Esophagus muscularis mucosa (tissue), 4 donors: ENCODE measurements at places on chromosomes 5 and 9. TPM values are rescaled to one million over a fixed set of nuclear protein-coding genes. Genes with fewer than 3 reads are reported as not detected.

GRCh38 chr9:86547571-86547970 lies 193.4 kb upstream of the TUT7 start:
- no peak overlapping the region for H3K27ac ChIP-seq
- H3K36me3 ChIP-seq, result no peaks in the 10 kb centered on the region
- no peaks in the 10 kb centered on the region for H3K4me1 ChIP-seq
- no peak overlapping the region for H3K4me3 ChIP-seq
- H3K27me3 ChIP-seq, result no peaks in the 10 kb centered on the region

SMIM33 gene
- not detected for total RNA-seq

DNA sequence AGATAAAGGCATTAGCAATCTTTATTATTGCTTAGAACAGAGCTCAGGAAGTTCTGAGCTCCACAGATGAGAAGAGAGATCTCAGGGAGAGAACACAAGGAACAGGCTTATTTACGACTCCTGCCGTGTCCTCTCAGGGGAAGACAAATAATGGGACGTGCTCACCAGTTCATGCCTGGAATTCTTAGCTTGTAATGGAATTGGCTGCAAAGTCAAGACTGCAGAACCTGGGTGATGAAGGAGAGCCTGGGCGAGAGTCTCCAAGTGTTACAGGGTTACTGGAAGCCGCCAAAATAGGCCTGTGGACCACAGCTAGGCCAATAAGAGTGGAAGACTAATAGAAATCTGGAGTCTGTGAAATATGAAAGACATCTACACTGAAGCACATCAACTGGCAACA lies 174.5 kb upstream of the ADAMTSL1 start:
- H3K27ac ChIP-seq, result no peak overlapping the region
- H3K36me3 ChIP-seq, result no peaks in the 10 kb centered on the region
- DNase-seq, result no peak
- no peaks in the 10 kb centered on the region for H3K4me1 ChIP-seq
- no peaks in the 10 kb centered on the region for H3K27me3 ChIP-seq
- no peak overlapping the region for H3K4me3 ChIP-seq

- H3K4me1 ChIP-seq, result peaks cover 39% of the 10 kb centered on the region
- H3K4me3 ChIP-seq, result no peak overlapping the region
- H3K27me3 ChIP-seq, result no peaks in the 10 kb centered on the region
These were observed 56.6 kb upstream of the EGFL7 start for GRCh38 chr9:136605988-136606660.

DNA sequence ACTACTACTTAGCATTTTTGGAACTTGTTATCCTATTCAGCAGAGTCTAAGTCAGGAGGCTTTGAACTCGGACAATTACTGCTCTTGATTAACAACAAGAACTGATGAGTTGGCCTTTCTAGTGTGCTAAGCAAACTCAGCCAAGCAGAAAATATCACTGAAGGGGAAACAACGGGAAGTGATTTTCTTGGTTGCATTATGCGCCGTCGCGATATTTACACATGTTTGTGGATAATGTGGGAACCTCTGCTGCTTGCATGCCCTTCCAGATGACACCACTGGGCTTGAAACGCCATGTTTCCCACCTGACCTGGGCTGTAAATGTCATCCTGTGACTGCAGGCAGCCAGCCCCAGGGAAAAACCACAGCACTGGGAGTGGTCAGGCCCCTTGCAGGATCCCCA lies 205.5 kb downstream of the PAX5 start:
- H3K27me3 ChIP-seq, result no peaks in the 10 kb centered on the region
- no peak for DNase-seq
- H3K27ac ChIP-seq, result no peak overlapping the region
- no peaks in the 10 kb centered on the region for H3K4me1 ChIP-seq

CCDC127 gene
- total RNA-seq, result 5.8 TPM

- DNase-seq, result no peak
- H3K27me3 ChIP-seq, result no peaks in the 10 kb centered on the region
- H3K4me1 ChIP-seq, result no peaks in the 10 kb centered on the region
These were observed 43.3 kb upstream of the SSBP2 start for GRCh38 chr5:81794226-81794625.

DNA sequence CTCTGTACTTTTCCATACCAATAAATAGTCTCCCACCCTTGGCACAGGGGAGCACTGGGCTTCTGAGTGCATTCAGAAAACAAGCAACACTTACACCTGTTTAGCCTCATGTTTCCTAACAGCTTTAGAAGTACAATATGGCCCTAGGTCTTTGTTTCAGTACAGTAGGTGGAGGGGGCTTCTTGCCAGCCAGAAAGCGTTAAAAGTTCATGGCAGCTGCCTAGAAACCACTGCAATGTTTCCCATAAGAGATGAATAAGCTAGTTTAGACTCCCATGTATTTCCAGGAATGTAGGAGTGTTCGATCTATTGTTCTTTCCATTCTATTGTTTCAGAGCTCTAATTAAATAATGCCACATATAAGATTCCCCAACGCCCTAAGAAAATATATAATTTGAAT lies 444.8 kb downstream of the ARHGEF28 start:
- no peak overlapping the region for H3K4me3 ChIP-seq
- DNase-seq, result no peak
- H3K4me1 ChIP-seq, result no peaks in the 10 kb centered on the region
- H3K27me3 ChIP-seq, result no peaks in the 10 kb centered on the region

DNA sequence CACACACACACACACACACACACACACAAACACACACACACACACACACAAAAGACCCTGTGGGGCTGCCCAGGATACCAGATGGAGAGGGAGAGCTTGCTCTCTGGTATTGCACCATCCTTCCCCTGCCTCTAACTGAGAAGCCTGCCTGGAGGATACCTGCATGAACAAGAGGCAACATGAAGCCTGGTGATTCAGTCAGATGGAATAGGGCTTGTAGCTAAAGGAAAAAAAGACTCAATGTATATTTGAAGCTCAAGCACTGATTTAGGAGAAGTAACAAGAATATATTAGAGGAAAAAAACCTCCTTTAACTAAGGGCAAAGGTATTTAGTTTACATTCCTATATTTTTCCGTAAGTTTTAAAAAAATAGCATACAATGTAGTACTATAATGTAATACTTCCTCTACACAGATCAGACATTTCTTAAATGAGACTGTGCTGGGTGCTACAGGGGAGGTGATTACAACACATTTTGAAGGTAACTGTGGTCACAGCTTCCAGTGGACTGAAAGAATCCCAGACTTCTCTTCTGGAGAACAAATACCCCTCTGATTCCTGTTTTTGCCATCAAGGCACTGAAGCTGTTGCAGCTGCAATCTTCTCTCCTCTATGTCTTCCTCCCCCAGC lies 169.3 kb downstream of the DCP2 start:
- H3K4me1 ChIP-seq, result no peaks in the 10 kb centered on the region
- H3K4me3 ChIP-seq, result no peak overlapping the region

OTULINL gene
- 2.6 TPM for total RNA-seq

- H3K4me3 ChIP-seq, result no peak overlapping the region
- H3K36me3 ChIP-seq, result peaks cover 55% of the 10 kb centered on the region
- H3K27ac ChIP-seq, result no peak overlapping the region
- H3K4me1 ChIP-seq, result no peaks in the 10 kb centered on the region
- DNase-seq, result no peak
- H3K27me3 ChIP-seq, result no peaks in the 10 kb centered on the region
These were observed 114.1 kb downstream of the MPDZ start for GRCh38 chr9:13165236-13165945.

GRCh38 chr9:28319981-28320380 lies 746.7 kb upstream of the C9orf72 start:
- no peak for DNase-seq
- no peak overlapping the region for H3K4me3 ChIP-seq
- no peak overlapping the region for H3K27ac ChIP-seq
- no peaks in the 10 kb centered on the region for H3K36me3 ChIP-seq
- H3K27me3 ChIP-seq, result no peaks in the 10 kb centered on the region

GRCh38 chr5:177453852-177454396 lies 7.3 kb downstream of the PRR7 start:
- peaks cover 49% of the 10 kb centered on the region for H3K4me1 ChIP-seq
- DNase-seq, result no peak
- peak overlapping the region; percentile 69 for H3K4me3 ChIP-seq
- peaks cover 10% of the 10 kb centered on the region for H3K27me3 ChIP-seq

DNA sequence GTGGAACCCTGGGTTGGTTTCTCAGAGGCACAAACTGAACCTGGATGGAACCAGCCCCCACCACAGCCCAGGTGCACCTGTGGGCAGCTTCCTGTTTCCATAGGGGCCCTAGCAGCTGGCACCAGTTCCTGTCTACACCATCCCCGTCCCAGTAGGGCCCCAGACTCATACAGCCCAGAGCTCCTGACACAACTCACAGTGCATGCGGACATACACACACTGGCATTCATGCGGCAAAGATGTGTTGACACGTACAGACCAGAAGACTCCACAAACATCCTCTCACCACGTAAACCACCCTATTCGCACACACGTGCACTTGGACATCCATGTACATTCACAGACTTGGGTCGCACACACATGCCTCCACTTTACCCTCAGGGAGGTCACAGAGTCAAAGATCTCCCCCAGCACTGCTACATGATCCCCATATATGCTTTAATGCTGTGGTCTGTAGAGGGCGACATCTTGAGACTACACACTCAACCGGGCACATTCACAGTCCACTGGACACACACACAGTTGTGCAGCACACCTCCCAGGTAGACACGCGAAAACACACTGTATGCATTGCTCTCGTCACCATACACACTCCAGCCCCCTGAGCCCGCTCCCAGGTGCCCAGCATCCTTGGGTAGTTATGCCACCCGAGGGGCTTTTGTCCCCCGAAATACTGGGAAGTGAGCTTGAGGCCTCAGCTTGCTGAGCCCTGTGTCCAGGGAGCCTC lies 22.4 kb downstream of the CXXC5 start:
- H3K4me3 ChIP-seq, result no peak overlapping the region
- H3K4me1 ChIP-seq, result peaks cover 94% of the 10 kb centered on the region
- no peak for DNase-seq
- no peaks in the 10 kb centered on the region for H3K27me3 ChIP-seq
- H3K36me3 ChIP-seq, result no peaks in the 10 kb centered on the region

DNA sequence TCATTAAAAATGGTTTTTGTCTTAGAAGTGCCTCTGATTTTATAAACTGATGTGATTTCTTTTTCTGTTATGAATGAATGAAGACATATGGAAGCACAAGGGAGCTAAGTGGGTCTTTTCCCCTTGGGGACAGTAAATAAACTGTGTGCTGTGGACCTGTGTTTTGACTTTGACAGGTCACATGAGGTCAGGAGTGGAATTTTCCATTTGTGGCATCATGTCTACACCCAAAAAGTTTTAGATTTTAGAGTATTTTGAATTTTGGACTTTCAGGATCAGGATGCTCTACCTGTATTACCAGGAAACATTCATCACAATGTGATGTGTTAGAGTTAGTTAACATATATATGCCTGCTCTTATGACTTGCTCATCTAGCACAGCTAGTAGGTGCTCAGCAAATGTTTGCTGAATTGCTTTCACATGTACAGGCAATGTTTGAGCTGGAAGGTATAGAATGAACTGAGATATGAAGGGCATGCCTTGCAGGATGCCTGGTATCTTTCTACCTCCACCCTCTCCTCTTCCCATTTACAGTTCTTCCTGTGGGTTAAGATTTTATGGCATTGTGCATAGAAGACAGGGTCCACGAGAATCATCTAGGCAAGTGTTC lies 73.2 kb upstream of the NR3C1 start:
- no peaks in the 10 kb centered on the region for H3K27me3 ChIP-seq
- no peaks in the 10 kb centered on the region for H3K36me3 ChIP-seq
- peaks cover 10% of the 10 kb centered on the region for H3K4me1 ChIP-seq
- no peak overlapping the region for H3K4me3 ChIP-seq
- H3K27ac ChIP-seq, result no peak overlapping the region

HEMGN gene
- total RNA-seq, result not detected

GRCh38 chr9:110828264-110828663 lies 159.7 kb downstream of the MUSK start:
- H3K36me3 ChIP-seq, result no peaks in the 10 kb centered on the region
- no peaks in the 10 kb centered on the region for H3K27me3 ChIP-seq
- no peak overlapping the region for H3K27ac ChIP-seq
- no peak overlapping the region for H3K4me3 ChIP-seq

- H3K27me3 ChIP-seq, result no peaks in the 10 kb centered on the region
- H3K36me3 ChIP-seq, result no peaks in the 10 kb centered on the region
- no peak overlapping the region for H3K4me3 ChIP-seq
- peaks cover 20% of the 10 kb centered on the region for H3K4me1 ChIP-seq
These were observed 127.4 kb upstream of the ADRA1B start for GRCh38 chr5:159788835-159789331.

TPD52L3 gene
- total RNA-seq, result not detected

- no peak overlapping the region for H3K27ac ChIP-seq
- no peak for DNase-seq
- H3K27me3 ChIP-seq, result no peaks in the 10 kb centered on the region
- H3K4me1 ChIP-seq, result no peaks in the 10 kb centered on the region
- no peak overlapping the region for H3K4me3 ChIP-seq
- no peaks in the 10 kb centered on the region for H3K36me3 ChIP-seq
These were observed 12.5 kb upstream of the CXCL14 start for GRCh38 chr5:135591277-135591676.

GRCh38 chr9:111937781-111938426 lies 41.3 kb downstream of the UGCG start:
- H3K36me3 ChIP-seq, result peaks cover 32% of the 10 kb centered on the region
- peaks cover 25% of the 10 kb centered on the region for H3K4me1 ChIP-seq
- no peak overlapping the region for H3K4me3 ChIP-seq
- DNase-seq, result no peak
- H3K27ac ChIP-seq, result peak overlapping the region; percentile 17

DNA sequence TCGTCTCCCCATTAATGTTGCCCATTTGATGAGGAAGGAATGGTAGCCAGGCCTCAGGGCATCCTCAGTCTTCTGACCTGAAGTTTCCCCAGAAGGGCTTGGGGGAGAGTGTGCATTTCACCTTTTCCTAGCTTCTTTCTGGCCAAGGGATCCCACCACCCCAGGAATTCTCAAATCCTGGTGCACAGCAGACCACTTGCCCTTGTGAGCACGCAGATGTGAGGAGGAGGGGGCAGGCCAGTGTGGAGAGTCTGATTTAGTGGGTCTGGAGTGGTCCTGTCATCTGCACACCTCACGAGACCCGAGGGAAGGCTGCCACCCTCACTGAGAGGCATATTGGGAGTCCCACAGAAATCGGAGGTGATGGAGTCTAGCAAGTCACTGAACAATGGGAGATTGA lies 64.3 kb downstream of the CXXC5 start:
- no peak overlapping the region for H3K4me3 ChIP-seq
- no peaks in the 10 kb centered on the region for H3K27me3 ChIP-seq
- DNase-seq, result no peak
- no peak overlapping the region for H3K27ac ChIP-seq

IFNA13 gene
- not detected for total RNA-seq

UNC5A gene
- total RNA-seq, result not detected

FBP1 gene
- 4.6 TPM for total RNA-seq

DNA sequence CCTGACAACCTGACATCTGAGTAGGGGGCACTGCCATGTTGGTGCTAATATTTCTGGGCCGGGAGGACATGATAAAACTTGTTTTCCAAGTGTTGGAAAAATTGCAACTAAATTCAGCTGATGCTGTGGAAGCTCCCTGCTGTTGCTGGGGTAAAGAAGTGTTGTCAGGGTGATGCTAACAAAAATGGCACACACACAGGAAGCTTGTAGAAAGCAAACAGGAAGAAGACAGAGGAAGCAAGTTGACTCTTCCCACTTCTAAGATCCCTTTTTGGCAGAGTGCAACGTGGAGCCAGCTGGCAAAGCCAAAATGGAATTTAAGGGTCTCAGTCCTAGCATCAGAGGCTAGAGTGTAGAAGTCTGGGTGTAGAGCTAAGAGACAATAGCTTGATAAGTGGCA lies 11.3 kb upstream of the RIOK2 start:
- H3K27me3 ChIP-seq, result no peaks in the 10 kb centered on the region
- DNase-seq, result no peak
- no peaks in the 10 kb centered on the region for H3K4me1 ChIP-seq
- no peak overlapping the region for H3K27ac ChIP-seq
- H3K36me3 ChIP-seq, result no peaks in the 10 kb centered on the region

LCN1 gene
- total RNA-seq, result not detected
